ENCODE measurements at places on chromosomes 11 and 22. TPM values are rescaled to one million over a fixed set of nuclear protein-coding genes. Genes with fewer than 3 reads are reported as not detected.

The PANX2 gene
- total RNA-seq: 1.3 TPM

The MPPED1 gene
- not detected for total RNA-seq

The CASP5 gene
- not detected for total RNA-seq

The ELMOD1 gene
- 0.58 TPM for total RNA-seq

The GGTLC3 gene
- total RNA-seq: not detected

The PRG3 gene
- not detected for total RNA-seq

The YAP1 gene
- 118 TPM for total RNA-seq

The DBX1 gene
- not detected for total RNA-seq

The MMP7 gene
- total RNA-seq: not detected

The C11orf52 gene
- total RNA-seq: 0.40 TPM

The CERK gene
- total RNA-seq: 55.2 TPM

The HPX gene
- total RNA-seq: 0.54 TPM

The SUSD2 gene
- total RNA-seq: 0.17 TPM

The SEC14L3 gene
- not detected for total RNA-seq

The OR8G1 gene
- not detected for total RNA-seq

The DNAJB7 gene
- not detected for total RNA-seq

The NEFH gene
- not detected for total RNA-seq

The TSSK2 gene
- total RNA-seq: not detected

The KCNK4 gene
- not detected for total RNA-seq

The GNAZ gene
- 18.2 TPM for total RNA-seq

The APOL6 gene
- total RNA-seq: 3.3 TPM

The ZFTA gene
- 22.5 TPM for total RNA-seq

The OR52H1 gene
- total RNA-seq: not detected

The ALKBH8 gene
- total RNA-seq: 6.9 TPM

The KRTAP5-9 gene
- total RNA-seq: not detected

The C11orf42 gene
- not detected for total RNA-seq

The OSM gene
- not detected for total RNA-seq

The SCUBE2 gene
- total RNA-seq: 0.55 TPM

The SMARCB1 gene
- 85.5 TPM for total RNA-seq

The VWCE gene
- 0.38 TPM for total RNA-seq

The CARNS1 gene
- 0.05 TPM for total RNA-seq

The MMP10 gene
- 3.9 TPM for total RNA-seq

The IL17REL gene
- not detected for total RNA-seq

The WT1 gene
- not detected for total RNA-seq

The GRM5 gene
- not detected for total RNA-seq

The HBG2 gene
- total RNA-seq: not detected

The CHRDL2 gene
- not detected for total RNA-seq

The DDTL gene
- 0.68 TPM for total RNA-seq

The TSPAN32 gene
- not detected for total RNA-seq

The SLC22A8 gene
- total RNA-seq: not detected

The SLCO2B1 gene
- total RNA-seq: not detected

The TEAD1 gene
- total RNA-seq: 211 TPM

The SAC3D1 gene
- total RNA-seq: 16.7 TPM

The ARHGAP8 gene
- total RNA-seq: not detected

The FOLR2 gene
- total RNA-seq: not detected

The ELF5 gene
- not detected for total RNA-seq

The TRIM49 gene
- not detected for total RNA-seq

The TMEM109 gene
- 71.8 TPM for total RNA-seq

The MRGPRX2 gene
- not detected for total RNA-seq
